ENCODE measurements at places on chromosomes 2 and 18.

DNA sequence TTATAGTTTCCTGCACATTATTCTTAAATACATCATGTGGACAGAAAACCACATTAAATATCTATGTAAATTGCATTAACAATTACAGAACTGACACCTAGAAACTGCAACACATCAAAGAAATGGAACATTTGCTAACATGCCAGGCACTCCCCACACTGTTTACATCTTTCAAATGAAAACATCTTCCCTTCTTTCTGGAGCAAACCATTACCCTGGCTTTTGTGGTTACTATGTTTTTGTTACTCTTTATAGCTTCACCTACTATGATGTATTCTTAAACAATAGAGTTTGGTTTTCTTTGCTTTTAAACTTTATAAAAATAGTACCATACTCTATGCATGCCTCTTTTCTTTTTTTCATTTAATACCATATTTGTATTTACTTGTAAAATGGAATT lies 1894.5 kb upstream of the CELF4 start:
- DNase-seq = no peak

GRCh38 chr18:9803698-9804516 lies 81.9 kb upstream of the TXNDC2 start:
- peak; percentile 35 for DNase-seq

DNA sequence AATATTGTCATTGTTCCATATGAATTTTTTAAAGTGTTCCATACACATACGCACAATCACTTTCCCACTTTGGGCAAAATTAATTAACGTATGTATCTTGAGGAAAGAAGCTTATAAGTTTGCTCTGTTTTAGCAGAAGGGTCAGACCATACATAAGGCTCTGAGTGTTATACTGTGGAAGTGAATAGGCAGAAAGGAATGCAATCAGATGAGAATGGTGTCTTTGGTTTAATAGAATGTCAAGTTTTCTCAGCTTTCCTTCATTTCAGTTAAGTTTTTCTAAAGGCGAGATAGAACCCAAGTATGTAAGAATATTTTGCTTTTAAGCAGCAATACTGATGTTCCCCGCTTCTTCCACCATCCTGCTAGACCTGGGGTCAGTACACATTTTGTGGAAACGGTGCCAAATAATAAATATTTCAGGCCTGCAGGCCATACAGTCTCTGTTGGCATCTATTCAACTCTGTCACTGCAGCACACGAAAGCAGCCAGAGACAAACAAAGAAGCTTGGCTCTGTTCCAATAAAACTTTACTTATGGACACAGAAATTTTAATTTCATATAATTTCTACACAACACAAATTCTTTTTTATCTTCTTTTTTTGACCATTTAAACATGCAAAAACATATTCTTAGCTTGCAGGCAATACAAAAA lies 100.6 kb downstream of the UPP2 start:
- peak; percentile 79 for DNase-seq

DNA sequence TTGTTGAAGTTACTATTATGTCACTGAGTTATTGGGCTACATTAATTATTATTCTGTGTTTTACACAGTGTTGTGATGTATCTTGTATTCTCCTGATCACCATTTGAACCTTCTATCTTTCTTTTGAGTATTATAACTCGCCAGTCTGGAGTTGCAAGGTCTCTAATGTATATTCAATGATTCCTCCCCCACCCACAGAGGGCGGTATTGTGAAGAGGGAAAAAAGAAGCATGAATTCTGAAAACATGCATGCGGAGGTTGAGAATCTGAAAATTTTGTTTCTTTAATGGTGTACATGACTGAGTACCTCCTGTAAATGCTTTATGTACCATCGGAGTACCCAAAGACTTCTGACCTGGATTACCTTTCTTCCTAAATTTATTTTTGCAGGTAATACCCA lies 266.6 kb downstream of the NR4A2 start:
- no peak for DNase-seq

- peak; percentile 77 for DNase-seq
Measured at GRCh38 chr2:15939556-15939853, 845 bp upstream of the MYCN start.

- peak; percentile 71 for DNase-seq
Measured at GRCh38 chr18:3703732-3704176, 253.8 kb downstream of the TGIF1 start.

DNA sequence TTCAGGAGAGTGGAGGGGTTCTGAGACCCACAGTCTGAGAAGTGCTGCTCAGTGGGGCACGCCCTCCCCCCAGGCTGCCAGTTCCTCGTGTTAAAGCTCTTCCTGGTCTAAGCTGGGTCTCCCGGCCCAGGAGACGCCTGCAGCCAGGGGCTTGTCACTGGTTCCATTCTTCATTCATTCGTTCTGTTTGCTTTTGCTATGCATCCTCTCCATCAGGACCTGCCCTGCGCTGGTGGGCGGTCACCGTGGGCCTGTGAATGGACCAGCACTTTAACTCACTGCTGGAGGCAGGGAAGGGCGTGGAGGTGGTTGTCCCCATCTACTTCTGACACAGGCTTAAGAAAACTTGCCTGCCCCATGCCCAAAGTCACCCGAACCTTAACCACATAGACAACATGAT lies 272.8 kb upstream of the HDAC4 start:
- no peak for DNase-seq
